ENCODE measurements at places on chromosomes 16 and 17. TPM values are rescaled to one million over a fixed set of nuclear protein-coding genes. Genes with fewer than 3 reads are reported as not detected.

- DNase-seq, result no peak
Measured at GRCh38 chr16:89945654-89946053, 2.9 kb upstream of the DEF8 start.

DNA sequence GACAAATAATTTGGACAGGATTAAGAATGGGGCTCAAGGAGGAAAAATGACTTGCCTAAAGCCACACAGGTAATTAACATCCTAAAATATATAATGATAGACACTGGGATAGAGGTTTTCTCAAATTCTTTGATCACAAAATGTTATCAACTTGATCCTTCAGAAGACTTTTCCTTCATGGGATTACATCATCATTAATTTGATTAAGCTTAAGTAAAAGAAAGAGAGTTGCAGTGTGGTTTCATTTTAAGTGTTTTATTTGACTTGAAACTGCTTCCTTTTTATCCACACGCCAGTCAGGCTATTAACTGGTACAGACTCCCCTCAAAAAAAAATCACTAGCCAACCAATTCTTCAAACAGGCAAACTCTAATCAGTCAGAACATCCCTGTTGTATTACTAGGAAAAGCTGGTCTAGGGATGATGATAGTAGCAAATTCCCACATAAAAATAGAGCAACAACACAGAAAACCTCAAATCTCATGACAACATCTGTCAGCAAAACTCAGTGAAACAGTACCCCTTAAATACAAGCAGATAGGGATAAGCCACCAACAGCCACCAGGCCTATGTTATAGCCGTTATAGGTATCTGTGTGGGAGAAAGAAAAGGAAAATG is 32.5 kb downstream of the AKAP10 start:
- DNase-seq, result no peak

DNA sequence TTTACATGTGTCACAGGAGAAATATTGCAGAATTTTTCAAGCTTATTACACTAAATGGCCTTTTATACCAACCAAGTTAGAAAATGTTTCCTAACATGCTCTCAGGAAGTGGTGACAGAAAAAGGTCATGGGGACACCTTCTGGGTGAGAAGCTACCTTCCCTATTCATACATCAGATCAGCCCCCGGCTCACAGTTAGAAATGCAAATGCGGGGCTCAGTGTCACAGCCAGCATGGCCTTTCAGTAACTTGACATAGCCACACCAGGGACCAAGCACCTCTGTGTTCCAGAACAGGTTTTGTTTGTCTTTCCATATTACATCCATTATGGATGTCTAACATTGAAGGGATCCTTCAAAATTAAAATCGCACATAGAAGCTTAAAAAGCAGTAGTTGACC is 59.5 kb downstream of the CHD9NB start:
- no peak for DNase-seq

DNA sequence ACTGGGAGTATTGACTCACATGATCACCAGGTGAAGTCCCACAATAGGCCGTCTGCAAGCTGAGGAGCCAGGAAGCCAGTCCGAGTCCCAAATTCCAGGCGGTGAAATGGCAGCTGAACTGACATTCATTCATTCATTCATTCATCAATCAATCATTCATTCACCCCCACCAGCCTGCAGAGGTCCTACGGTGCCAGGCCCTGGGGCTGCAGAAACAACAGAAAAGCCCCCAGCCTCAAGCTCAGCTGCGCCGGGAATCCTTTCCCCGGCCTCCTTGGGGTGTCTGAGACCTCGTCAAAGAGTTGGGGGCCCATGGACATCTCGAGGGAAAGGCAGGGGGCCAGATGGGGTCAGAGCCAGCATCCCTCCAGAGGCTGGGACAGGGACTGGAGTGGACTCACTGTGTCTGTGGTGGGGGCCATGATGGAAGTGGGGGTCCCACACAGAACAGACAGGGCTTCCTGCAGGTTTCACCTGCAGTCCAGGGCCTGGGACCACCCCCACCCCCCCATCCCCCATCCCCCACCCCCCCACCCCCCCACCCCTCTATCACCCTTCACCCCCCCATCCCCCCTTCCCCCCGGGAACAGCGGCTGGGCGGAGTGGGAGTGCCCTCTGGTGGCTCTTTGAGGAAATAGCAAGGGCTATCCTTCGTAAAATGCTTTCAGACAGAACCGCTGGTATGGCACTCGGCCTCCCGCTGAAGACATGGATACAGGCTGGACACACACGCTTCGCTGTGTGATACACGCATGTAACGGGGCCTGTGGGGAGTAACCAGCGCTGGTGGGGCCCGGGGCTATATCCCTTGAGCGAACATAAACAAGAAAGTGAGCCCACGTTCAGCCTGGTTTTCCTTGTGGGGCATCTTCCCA is 8.5 kb upstream of the ZC3H18 start:
- peak; percentile 43 for DNase-seq

GRCh38 chr17:68102318-68102758 is 66.8 kb downstream of the KPNA2 start:
- no peak for DNase-seq

DNA sequence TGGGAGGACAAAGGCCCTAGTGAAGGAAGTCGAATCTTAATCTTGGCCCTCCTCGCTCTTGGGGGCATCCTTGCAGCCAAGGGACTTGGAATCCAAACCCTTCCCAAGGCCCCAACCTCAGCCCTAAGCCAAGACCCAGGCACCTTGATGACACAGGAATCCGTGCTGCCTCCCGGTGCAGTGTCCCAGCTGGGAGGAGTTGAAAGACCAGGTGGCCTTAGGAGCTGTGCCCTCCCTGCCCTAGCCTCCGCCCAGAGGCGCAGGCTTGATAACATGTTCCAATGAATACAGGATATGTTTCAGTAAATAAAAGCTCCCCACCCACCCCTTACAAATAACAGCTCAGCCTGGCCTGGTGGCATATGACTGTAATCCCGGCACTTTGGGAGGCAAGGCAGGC is at the start of gene CHST5:
Gene CHST5 (minus strand): TSS at position 208 of the 400 bp plus-strand sequence. CDS start 5,724 bp downstream, outside the sequence.
- no peak for DNase-seq

DNA sequence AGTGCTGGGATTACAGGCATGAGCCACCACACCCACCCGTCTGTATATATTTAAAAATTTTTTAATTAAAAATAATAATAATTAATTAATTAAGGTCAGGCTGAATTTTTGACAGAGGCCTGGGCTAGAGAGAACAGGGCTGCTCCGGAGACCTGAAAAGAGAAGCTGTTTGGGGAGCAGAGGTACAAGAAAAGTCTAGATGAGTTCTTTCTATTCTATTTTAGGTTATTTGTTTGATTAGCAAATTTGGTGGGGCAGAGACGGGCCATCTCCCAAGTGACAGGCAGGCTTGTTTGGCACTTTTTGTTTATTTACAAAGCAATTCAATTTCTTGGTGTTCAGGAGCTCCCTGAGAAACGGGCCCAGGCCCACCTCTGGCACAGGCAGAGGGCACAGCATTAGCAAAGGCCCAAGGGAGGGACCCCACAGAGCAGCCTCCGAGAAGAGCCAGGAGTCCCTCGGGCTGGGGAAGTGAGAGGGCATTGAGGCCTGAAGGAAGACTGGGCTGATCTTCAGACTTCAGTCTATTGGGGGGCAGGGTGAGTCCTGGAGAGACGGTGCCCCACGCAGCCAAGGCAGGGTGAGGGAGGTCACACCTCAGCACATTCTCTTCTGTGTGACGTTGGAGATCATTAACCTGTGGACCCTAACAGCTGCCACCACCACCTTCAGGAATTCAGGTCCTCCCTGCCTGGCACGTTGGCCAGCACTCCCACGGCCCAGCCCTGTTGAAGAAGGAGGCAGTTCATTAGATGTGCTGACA is 10.8 kb upstream of the RIPOR1 start:
- DNase-seq, result no peak

DNA sequence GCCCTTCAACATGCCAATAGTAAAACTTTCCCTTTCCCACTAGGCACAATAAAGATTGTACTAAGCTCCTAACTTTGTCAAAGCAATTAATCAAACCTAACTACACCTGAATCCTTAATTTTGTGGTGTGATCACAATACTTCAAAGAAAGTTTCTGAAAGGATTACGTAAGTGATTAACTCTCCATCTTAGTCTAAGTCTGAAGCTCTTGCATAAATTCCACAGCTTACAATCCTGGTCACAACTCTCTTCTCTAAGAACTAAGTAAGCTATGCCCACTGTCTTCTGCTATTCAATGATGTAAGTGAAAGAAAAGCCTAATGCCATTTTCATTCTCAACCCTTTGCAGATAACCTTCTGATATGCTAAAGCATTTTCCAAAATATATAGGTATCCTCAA is 15.4 kb downstream of the SIAH1 start:
- DNase-seq, result no peak

DNA sequence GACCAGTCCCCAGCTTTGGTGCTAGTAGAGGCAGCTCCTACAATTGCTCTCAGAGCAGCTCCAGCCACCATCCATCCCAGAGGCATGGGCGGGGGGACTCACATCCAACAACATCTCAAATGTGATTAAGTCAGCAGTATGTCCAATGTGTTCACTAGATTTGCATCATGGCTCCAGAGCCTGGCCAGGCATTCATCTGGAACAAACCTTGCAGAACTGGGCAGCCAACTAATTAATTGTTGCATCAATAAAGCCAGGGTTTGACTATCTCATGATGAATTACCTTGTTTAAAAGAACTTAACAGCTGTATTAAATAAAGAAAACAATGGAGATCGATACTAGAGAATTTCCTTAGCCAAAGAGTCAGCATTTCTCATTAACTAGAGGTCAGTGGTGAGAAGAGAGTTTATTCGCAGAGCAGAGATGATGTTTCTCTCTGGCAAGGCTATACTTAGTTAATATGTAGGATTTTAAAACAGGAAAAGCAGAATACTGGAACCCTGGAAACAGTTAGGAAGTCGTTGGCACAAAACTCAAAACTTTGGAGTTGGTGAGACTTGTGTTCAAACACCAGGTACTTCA is 494.4 kb downstream of the GRIN2A start:
- no peak for DNase-seq

GRCh38 chr17:82390860-82391435 is 19.4 kb downstream of the UTS2R start:
- DNase-seq, result no peak

GRCh38 chr17:59362811-59363205 is 31.4 kb downstream of the YPEL2 start:
- DNase-seq, result no peak

GRCh38 chr17:44961921-44962350 is 6.2 kb downstream of the C1QL1 start:
- no peak for DNase-seq

DNA sequence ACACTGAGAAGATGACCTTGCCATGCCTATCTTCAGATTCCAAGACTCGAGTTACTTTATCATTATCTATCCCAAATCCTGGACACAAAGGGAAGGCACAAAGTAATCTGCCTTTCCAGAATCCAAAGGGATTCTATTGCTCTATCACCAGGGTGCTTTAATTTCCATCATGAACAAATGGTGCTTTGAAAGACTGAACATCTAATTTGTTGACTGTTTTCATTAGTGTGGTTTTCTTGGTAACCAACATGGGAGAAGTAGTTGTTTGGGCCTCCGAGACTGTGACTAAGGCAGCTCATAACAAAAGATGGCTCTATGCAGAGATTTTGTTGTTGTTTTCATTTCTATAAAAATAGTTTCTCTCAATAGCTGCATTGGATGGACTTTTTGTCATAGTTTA is 441.0 kb upstream of the SOX9 start:
- no peak for DNase-seq

GRCh38 chr17:2068519-2069051 is 13.7 kb downstream of the HIC1 start:
- peak; percentile 90 for DNase-seq

- DNase-seq, result no peak
Measured at GRCh38 chr16:52491216-52491615, 55.7 kb downstream of the TOX3 start.

DNA sequence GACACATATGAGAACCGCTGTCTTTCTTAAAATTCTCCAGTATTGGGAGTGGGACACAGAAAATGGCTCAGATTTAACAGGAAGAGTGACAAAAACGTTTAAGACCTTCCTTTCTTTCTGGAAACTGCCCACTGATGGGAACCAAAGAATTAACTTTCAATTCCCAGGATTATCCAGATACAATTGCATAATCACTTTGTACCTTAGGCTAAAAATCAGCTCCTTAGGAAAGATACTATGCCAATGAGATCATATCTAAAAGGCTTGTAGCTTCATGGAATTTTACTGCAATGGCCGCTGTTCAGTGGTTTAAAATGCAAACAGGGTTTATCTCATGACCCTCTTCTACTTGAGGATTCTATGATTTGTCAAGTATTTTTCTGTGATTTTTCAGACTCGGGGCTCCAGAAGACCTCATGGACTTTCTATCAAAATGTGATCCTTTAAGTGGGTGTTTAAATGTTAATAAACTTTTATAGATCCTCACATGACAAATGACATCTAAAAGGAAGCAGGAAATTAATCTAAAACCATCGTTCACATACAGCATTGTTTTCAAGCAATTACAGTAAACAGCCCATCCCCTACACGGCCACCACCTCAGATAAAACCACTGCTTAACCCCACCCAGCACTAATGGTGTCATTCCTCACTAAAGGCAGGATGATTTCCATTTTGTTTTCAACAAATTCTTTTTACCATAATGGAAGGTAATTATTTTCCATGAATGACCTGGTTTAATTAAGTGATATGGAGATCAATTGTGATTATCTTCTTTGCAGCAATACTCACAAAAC is 31.6 kb upstream of the ERN1 start:
- DNase-seq, result no peak

DNA sequence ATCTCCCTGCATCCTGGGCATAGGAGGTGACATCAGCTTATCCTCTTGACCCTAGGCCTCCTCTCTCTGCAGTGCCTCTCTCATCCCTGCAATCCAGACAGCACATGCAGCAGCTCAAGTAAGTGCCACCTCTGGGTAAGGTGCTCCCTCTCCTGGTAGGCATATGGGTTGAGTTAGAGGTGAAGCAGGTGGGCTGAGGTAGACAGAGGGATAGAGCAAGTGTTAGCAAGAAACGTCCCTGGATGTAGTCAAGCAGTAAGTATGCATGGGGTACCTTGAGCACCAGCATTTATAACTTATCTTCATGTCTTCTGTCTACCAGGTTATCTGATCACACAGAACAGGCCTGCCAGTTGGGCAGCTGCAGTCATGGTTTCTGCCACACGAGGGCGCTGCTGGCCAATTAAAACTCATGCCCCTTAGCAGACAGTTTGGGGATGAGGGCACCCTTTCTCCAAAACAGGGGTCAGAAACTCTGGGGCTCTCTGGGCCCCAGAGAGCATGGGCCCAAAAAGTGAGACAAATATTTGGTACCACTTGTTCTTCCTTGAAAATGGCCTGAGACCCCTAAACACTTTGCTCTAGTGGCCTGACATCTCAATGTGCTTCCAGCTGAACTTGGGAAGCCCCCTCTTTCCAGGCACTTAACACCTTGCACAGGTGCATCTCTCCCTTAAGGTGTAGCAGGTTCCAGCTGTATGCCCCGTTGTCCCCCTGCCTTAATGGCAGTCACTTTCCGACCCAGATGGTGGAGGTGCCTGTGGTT is 59.8 kb downstream of the NEUROD2 start:
- no peak for DNase-seq

GRCh38 chr17:41015454-41015853 is 6.5 kb upstream of the KRTAP3-1 start:
- DNase-seq, result no peak

GRCh38 chr16:54503856-54504219 is 217.3 kb upstream of the IRX3 start:
- no peak for DNase-seq

Gene DYNLRB2
- not detected for total RNA-seq

Gene DLX4
- total RNA-seq, result not detected

Gene CNTNAP4
- not detected for total RNA-seq

Gene CUEDC1
- total RNA-seq, result 4.2 TPM

Gene PTGES3L
- 2.2 TPM for total RNA-seq

Gene C17orf100
- total RNA-seq, result 0.28 TPM

Gene KRTAP2-1
- not detected for total RNA-seq
